GM12864 (cell line): ENCODE measurements at places on chromosomes 1 and 21.
A peak's percentile ranks its signal among the peaks of the same experiment; 100 is the strongest.

DNA sequence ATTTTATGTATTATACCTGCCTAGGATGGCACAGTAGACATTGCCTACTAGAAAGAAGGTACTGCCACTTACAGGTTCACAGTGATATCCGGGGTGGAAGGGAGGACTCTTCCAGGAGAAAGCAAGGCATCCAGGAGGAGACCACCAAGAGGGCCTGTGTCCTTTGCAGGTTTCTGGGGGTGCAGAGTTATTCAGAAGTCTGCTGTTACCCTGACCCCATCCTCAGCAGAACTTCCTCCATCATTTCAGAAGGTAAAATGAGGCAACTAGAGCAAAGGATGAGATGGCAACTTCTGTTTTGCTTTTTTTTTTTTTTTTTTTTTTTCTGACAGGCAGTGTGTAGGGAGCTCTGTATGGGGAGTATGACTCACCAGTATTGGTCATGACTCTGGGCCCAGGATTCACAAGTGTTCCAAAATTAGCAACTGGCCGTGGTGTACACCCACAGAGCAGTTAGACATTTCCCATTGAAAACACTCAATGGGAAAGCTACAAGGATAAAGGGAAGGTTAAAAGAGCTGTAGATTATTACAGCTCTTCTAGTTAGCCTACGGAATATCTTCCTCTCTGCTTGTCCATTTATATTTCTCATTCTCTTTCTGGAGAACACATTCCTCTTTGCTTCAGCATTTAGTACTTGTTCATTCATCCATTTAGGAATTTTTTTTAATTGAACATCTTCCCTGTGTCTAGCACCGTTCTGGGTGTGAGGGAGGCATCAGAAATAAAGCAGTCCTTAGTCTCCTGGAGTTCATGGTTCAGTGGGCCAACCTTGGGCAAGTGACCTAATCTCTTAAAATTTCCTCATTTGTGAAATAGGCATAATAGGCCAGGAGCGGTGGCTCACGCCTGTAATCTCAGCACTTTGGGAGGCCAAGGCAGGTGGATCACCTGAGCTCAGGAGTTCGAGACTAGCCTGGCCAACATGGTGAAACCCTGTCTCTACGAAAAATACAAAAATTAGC lies 50.5 kb upstream of the PPP2R5A start:
- DNase-seq, result no peak

GRCh38 chr21:38824124-38824822 lies 18.5 kb downstream of the ETS2 start:
- no peak for DNase-seq

DNA sequence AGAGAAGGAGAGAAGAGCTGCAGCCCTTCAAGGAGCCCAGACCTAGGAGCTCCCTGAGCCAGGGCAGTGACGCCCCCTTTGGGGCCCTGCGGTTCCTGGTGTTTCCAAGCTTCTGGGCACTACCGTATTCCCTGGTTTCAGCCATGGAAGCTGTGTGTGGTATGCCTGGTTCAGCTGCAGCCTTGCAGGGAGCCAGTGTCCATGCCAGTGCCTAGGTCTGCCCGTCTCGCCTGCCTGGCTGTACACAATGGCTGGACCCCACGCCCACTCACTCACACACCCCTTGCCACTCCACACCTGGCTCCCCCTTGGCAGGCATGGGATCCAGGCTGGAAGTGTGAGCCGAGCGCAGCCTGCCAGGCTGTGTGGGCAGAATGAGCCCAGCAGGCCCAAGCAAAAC lies 87.7 kb downstream of the ADARB1 start:
- no peak for DNase-seq

- no peak for DNase-seq
These were observed 3.7 kb downstream of the CCDC24 start for GRCh38 chr1:43994794-43995790.

DNA sequence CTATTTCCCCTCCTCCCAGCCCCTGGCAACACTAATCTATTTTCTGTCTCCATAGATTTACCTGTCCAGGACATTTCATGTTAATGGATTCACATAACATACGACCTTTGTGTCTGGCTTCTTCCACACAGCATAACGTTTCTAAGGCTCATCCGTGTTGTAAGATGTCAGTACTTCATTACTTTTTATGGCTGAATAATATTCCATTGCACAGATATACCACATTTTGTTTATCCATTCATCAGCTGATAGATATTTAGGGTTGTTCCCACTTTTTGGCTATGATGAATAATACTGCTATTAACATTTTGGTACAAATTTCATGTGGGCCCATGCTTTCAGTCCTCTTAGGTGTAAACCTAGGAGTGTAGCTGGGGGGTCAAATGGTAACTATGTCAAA lies 38.2 kb downstream of the GLIS1 start:
- DNase-seq, result no peak

- DNase-seq, result no peak
These were observed 9.9 kb upstream of the DCAF6 start for GRCh38 chr1:167926486-167926997.

- DNase-seq, result no peak
These were observed 149.8 kb downstream of the ETS2 start for GRCh38 chr21:38955495-38955894.

- no peak for DNase-seq
These were observed 314.4 kb upstream of the VAMP3 start for GRCh38 chr1:7456722-7457082.

GRCh38 chr1:45840704-45841103 lies 37.3 kb downstream of the MAST2 start:
- peak; percentile 57 for DNase-seq

DNA sequence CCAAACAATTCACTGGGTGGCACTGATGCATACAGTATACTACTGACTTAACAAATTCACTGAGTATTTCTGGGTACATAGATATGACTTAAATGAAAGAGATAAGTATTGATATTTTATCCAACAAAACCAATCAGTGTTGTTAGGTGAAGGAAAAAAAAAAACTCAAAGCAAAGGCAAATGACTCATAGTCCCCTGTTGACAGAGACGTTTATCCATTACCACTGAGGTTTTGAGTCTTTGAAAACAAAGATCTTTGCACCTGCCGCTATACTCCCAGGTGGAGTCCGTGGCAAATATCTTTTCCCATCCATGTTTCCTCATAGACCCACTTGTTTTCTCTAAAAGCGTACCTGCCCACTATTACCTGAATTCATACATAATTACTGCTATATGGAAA lies 18.4 kb downstream of the DYNLT5 start:
- no peak for DNase-seq

DNA sequence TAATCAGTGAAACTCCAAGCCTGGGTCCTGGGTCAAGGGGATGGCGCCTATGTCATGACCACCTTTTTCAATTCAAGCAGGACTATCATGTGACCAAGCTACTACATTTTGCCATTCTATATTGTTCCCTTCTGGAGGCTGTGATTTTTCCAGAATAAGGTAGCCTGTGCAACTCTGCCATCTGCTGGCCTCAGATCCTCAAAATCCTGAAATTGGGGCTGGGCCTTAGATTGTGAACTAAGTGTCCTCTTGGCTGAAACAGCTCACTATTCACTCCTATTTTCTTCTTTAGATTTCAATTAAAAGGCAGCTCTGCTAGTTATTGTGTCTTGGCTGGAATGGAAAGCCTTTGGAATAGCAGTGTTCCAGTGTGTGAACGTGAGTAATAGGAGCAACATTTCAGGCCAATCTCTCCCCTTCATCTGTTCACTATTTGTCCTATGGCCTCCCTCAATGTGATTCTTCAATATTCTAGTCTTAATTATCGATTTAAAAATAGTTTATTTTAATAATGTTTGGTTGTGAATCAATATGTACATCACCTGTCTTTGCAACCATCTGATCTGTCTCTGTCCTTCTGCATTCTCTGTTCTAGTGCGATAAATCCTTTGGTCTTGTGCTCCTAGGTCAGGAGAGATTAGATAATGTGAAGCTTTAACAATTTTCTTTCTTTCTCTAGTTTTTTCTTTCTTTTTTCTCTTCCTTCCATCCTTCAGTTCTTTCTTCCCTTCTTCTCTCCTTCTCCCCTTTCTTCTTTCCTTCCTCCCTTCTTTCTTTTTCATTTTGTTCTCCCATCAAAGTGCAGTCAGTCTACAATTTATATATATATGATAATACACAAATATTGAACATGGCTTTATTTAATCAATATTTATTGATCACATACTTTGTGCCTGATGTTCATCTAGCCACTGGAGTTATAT lies 69.8 kb downstream of the CR1 start:
- DNase-seq, result no peak

DNA sequence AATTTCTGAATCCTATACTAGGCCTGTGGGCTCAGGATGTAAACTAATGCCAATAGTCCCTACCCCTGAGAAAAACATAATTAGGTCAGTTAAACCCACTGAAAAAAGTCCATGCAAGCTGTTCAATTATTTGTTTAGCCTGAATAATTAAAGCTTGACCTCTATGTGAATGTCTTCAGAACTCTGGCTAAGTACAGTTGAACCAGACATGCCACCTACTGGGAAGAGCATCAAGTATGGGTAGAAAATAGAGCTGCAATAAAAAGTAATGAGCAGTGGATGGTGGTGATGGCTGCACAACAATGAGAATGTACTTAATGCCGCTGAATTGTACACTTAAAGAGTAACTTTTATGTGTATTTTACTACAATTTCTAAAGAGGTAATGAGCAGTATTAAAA lies 23.6 kb upstream of the SLC19A2 start:
- no peak for DNase-seq

DNA sequence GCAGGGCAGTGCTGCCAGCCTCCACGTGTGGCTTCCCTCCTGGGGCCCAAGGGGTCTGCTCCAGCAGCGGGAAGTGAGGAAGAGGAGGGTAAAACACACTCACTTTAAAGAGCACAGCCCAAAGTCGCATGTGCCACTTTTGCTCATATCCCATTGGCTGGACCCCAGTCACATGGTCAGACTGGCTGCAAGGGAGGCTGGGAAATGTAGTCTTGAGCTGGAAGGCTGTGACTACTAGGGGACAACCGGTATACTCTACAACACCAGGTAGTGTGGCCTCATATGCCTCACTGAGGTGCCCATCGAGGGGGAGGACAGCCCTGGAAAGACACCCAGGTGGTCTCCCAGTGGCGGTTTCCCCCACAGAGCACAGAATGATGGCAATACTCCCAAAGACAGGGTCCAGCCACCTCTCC lies 45.2 kb downstream of the CAMK2N1 start:
- no peak for DNase-seq

DNA sequence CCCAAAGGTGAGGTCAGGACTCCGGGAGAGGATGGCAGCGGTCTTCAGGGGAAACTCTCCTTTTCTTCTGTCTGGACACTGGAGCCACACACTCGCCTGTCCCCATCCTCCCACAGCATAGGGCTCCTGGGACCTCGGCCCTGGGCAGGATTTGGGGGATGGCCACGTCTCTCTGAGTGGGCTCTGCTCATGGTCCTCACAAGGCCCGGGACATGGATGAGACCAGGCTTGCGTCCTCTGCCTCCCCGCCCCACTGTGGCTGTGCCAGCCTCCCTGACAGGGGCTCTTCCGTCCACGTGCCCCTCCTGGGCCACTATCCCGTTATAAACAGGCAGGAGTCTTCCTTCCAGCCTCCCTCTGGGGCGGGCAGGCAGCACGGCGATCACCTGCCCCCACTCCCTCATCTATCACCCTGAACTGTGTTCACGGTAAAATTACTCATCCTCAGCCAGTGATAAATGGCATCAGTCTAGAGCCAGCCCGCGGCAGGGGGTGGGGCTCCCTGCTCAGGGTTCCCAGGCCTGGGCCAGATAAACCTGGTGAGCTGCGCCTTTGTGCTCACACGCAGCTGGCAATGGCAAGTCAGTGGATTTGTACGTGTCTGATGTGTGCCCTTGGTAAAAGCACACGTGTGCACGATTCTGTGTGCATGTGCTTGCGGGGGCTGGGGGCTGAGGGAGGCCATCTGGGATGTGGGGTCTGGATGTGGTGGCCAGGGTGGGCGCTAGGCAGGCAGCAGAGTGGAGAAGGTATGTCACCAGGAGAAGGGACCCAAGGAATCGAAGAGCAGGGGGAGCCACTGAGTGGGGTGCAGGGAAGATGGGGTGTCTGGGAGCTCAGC lies 12.6 kb upstream of the SAMD11 start:
- no peak for DNase-seq

GRCh38 chr1:37477198-37477931 lies 3.0 kb downstream of the ZC3H12A start:
- peak; percentile 73 for DNase-seq

DNA sequence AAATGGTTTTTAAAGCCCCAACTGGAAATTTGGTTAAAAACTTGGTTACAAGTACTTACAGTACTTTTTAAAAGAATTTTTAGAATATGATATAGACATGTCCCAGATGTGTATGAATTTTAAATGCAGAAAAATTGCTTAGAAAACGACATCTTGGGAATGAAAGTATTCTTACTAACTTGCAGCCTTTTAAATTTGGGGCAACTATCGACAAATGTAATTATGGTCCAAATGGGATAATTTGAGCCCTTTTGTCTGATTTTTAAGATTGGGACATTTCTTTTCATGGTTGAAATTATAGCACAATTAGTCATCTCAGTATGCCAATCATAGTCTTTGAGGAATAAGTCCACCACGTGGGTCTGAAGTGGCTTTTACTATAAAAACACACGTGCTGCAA lies 43.2 kb upstream of the MTR start:
- DNase-seq, result no peak

DNA sequence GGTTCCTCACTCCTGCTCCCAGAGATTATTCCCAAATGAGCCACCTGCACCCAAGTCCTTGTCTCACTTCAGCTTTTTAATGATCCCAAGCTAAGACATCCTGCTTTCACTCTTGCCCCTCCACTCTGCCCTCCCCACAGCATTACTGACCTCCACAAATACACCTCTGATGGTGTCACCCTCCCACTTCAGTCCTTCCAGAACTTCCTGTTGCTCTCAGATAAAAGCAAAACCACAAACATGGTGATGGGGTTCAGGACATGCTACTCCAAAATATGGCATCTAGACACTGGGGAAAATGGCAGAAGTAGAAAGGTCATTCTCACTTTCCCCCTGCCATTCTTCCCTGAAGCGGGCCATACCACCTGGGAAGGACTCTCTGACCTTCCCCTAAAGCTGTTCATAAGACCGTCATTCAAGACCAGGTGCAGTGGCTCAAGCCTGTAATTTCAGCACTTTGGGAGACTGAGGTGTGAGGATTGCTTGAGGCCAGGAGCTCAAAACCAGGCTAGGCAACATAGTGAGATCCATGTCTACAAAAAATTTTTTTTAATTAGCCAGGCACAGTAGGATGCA lies 65.8 kb upstream of the KLHDC7A start:
- DNase-seq, result no peak

DNA sequence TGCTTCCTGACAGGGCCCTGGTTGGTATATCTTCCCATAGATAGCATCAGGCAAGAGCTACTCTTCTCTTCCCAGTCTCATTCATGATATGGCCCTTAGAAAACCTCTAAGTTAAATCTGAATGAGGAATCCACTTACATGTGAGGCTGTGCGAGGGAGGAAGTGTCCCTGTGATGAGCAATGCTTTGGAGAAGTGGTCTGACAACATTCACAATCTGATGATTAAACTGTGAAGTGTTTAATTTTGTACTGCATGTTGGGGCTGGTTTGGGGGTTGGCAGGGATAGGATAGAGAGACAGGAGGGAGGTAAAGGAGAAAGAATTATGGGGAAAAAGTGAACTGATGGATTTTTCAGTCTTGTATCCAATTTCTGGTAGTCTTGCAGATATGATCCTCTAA lies 421.2 kb upstream of the DAB1 start:
- no peak for DNase-seq
